ENCODE measurements at places on chromosomes 13 and 19.

DNA sequence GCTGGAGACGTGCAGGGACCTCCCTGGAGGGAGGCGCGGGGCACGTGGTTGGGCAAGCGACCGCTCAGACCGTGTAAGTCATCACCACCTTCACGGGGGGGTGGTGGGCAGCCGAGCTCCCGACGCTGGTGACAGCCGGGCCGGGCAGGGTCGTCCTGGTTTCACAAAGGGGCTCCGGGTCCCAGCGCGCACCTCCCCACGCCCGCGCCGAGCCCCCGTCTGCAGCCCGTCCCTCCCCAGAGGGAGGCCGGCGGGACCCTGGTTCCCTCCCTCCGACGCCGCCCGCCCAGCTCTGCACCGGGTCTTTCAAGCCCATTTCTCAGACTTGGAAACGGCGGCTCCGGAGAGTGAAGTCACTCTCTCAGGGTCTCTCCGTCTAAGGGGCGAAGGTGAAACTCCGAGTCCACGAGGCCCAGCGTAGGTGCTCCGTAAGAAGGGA is 729 bp upstream of the ARID3A start:
- DNase-seq = no peak

- DNase-seq = no peak
Observed at GRCh38 chr13:89695343-89696257, 1651.9 kb upstream of the MIR17HG start.

GRCh38 chr13:113044391-113045114 is 61.0 kb upstream of the F7 start:
- DNase-seq = no peak

DNA sequence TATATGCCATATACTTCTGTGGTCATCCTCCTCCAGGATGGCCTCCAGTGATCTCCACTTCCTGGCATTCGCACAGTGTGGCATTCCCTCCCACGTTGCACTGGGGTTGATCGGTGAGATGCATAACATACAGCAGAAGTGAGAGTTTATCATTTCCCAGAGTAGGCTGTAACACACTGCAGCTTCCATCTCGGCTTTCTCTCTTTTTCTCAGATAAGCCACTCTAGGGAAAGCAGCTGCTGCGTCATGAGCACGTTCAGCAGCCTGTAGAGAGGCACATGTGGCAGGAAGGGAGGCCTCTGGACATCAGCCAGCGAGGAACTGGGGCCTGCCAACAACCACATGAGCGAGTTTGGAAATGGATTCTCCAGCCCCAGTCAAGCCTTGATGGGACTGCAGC is 807.1 kb downstream of the DIAPH3 start:
- no peak for DNase-seq

DNA sequence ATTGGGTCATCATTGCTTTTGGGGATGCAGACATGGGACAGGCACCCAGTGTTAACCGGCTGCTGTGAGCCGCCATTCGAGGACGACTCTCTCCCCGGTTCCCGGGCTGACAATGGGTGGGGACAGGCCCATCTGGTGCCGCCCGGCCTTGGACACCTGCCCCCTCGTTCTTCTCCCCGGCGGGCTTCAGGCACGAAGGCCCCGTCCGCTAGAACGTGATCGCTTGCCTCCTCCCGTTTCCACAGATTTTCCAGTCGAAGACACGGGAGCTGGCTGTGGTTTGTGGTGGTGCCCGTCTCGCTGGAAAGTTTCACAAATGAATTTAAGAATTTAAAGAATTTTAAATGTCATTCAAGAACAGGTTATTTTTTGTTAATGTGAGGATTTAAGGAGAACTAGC is 2.0 kb downstream of the PALM start:
- no peak for DNase-seq

DNA sequence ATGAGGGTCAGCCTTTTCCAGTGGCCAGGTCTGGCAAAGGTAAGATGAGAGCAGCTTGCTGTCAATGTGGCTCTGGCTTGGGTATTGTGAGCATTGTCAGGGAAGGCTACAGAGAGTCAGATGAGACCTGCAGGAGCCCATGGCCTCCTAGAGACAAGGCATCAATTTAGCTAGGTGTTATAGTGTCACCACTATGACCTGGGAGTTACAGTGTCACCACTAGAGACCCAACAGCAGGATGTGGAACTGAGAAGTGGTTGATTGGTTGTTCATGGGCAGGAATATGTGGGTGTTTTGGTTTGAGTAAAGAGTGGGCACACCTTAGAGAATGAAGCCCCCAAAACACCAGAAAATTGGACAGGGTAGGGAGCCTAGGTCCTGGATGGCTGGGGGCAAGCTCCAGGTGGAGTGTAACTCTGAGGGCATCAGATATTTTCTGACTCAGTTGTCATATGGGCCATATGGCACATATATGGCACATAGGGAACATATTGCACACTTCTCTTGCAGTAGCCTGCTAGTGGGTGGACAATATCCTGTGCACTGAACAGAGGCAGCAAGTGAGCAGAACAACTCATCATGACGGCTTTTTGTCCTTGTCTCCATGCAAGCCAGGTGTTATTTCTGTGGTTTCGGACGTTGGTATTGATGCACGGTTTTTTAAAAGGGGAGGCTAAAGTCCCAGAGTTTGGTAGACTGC is 46.3 kb upstream of the CEACAM21 start:
- no peak for DNase-seq

Measured in stimulated activated CD4-positive, alpha-beta T cell treated with anti-CD3 and anti-CD28 coated beads, Interleukin-1b, Interleukin-23, amount 100 ng/mL, for 1 hour (primary cell).